ENCODE measurements at places on chromosomes 4 and X. TPM values are rescaled to one million over a fixed set of nuclear protein-coding genes. Genes with fewer than 3 reads are reported as not detected.

DNA sequence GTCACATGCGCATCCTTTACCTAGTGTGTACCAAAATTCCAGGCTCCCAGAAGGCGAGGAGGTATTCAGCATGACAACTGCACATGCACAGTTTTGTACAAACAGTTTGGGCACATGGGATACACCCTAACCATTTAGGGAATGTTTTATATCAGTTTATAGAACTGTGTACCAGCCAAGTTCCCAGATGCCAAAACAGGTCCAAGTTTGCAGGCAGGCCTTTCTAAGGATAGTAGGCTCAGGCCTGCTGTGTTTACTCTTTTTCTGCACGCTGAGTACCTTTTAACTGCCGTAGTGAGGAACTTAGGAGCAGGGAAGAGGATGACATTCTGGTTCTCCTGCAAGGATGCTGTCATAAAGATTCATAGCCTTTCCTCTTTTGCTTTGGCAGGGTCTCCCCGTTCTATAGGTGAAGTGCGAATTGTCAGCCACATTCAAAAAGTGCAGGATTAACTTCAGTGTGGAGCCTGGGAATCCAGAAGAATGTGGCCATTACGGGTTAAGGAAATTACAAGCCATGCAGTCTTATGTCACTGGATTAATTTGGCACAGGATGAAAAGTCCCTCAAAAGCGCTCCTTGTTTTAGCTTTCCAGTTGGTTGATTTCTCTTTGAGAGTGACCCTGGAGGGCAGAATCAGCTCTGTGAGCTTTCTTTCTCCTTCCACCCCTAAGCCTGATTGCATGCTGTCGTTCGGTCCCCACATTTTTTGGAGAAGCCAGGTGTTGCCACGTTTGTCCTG is 259.8 kb downstream of the ARHGAP10 start:
- no peaks in the 10 kb centered on the region for H3K27me3 ChIP-seq
- DNase-seq = peak; percentile 61
- no peak overlapping the region for H3K4me3 ChIP-seq
- peaks cover 4% of the 10 kb centered on the region for H3K4me1 ChIP-seq
- H3K27ac ChIP-seq = peak overlapping the region; percentile 76

DNA sequence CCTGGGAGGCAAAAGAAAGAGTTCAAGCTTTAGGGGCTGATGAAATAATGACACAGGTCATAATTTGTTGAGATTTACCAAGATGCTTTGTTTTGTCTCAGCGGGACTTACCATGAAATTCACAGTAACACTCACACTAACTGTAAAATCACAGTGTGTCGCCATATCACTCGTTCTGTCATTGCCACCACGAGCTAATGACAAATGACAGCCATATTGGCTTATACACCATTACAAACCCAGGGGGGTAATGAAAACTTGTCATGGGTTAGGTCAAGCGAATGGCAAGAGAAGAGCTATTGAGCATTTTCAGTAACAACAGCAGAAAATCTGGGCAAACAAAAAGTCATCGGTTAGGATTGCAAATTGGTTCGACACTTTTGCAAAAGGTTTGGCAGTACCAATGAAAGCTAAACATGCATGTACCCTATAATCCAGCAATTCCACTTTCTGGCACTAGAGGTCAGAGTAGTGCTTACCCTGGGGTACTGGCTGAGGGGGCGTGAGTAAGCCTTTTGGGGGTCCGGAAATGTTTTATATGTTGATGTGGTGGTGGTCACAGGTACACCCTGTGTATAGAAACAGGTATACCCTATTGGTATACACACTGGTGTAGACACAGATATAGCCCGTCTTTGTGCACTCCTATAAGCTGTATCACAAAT is 83.9 kb upstream of the RAI2 start:
- H3K27me3 ChIP-seq = peaks cover 3% of the 10 kb centered on the region
- H3K4me3 ChIP-seq = no peak overlapping the region
- no peak overlapping the region for H3K27ac ChIP-seq
- H3K4me1 ChIP-seq = no peaks in the 10 kb centered on the region
- no peaks in the 10 kb centered on the region for H3K36me3 ChIP-seq

The CACNA1F gene
- 0.11 TPM for total RNA-seq

The SPINK2 gene
- total RNA-seq = not detected

Data from spinal cord (tissue), 10 donors.